ENCODE measurements at places on chromosomes 2 and 18.

GRCh38 chr2:230885463-230886130 is 20.9 kb downstream of the ITM2C start:
- DNase-seq: peak; percentile 83

GRCh38 chr18:77250501-77250925 is 865 bp downstream of the GALR1 start:
- DNase-seq: peak; percentile 23

DNA sequence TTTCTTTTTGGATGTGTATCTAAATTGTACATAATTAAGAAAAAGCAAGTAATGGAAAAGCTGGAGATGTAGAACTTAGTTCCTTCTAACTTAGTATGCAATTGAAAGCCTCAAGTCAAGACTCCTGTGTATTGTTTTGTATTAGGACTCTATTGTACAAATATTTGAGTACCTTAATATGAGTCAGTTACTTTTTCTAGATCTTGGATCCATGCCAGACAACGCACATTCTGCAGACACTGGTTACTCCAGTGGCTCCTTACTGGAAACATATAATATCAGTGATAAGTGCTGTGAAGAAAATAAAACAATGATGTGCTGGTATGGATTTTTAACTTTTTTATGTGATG is 1.5 kb downstream of the SLC39A10 start:
- peak; percentile 10 for DNase-seq

DNA sequence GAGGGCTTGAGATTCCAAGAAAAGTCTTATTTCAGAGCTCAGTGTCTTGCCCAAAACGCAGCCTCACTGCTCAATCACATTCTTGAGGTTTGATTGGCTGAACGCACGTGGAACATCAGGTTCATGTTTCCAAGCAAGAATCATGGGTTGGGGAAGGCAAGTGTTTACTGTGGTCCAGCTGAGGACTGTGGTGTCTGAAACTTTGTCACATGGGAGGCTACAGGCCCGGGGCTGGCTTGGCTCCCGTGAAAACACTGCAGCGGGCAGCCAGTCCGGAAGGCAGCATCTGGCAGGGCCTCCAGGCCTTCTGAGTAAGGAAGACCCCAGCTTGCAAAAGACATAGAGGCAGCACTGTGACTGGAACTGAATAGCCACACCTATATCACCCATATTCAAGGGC is 84.7 kb downstream of the POLR1A start:
- DNase-seq: no peak

GRCh38 chr2:152402780-152403759 is 68.1 kb downstream of the FMNL2 start:
- DNase-seq: no peak

DNA sequence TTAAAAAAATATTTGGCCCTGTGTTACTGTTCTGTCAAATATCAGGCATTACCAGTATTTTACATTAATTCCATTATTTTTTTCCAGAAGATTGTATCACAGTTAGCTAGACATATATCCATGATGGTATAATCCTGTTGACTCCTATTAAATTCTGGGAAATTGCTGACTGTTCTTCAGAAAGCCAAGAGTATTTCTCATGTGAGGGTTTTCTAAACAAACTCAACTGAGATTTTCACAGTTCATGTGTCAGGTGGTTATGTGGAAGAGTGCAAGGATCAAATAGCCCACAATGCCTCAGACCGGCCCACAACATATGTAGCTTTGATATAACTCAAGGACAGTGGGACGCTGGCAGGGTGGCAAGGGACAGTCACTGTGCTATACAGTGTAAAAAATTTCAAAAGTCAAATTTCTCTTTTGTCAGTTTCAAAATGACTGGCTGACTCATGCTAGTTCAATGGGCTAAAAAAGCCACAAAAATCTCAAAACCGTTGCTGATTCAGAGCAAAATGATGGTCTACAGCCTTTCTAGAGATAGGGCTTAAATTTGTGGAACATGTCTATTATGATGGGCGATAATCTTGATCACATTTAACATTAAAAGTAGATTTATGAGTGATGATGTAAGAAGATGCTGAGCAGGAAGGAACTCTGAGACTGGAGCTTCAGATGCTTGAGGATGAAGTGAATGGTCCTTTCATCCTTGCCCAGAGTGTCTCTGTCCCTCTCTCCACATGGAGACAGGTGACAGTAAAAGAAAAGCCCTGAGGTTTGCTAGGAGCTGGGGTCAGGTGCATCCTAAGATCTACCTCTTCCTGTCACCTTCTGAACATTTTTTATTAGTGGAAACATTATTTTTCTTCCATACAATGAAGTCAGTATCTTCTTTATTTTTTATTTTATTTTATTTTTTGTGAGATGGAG is 175.8 kb upstream of the PIEZO2 start:
- no peak for DNase-seq

DNA sequence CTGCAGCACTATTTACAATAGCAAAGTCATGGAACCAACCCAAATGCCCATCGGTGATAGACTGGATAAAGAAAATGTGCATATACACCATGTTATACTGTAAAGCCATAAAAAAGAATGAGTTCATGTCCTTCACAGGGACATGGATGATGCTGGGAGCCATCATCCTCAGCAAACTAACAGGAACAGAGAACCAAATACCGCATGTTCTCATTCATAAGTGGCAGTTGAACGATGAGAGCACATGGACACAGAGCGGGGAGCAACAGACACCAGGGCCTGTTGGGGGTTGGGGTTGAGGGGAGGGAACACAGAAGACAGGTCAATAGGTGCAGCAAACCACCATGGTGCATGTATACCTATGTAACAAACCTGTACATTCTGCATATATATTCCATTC is 33.5 kb downstream of the HNMT start:
- no peak for DNase-seq

DNA sequence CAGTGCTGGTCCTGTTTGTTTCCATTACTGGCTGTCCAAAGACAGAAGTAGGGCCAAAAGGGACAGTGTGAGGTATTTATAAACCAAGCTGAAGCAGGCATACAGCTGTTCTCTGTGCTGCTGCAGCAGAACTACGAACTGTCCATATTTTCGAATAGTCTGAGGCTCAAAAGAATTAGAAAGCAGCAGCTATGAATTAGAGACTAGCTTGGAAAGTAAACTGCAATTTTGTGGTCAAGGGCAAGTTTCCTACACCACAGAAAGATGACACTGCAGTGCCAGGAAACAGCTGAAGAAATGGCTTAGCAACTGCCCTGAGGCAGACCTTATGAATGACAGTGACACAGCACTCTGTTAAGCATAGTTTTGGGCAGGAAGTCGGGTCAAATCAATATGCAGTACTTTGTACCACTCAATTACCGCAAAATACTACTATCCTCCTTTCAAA is 125.3 kb downstream of the TMEM131 start:
- no peak for DNase-seq

DNA sequence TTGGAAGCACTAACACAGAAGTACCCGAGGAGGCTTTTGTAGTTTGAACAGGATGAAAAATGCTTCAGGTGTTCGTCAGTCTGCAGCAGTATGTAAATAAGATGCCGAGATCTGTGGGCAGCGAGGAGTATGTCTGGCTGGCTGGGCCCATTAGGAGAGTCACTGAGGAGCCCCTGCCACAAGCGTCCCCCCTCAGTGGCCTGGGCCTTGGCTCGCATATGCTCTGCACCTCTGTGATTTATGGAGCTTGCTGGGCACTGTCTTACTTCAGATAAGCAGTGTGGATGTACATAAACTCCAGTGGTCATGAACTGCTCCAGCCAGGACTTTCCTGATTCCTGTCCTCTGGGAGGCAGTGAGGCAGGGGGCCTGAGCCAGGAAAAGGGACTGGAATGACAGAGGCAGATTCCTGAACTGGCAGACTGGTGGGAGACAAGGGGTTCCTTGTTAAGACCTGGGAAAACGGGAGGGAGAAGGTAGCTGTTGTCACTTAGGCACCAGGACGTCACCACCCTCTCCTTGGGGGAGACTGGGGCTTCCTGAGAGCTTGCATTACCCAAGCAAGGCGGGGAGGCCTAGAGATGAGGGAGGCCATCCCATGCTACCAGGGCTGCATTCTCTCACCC is 46.0 kb downstream of the CELF4 start:
- DNase-seq: no peak

DNA sequence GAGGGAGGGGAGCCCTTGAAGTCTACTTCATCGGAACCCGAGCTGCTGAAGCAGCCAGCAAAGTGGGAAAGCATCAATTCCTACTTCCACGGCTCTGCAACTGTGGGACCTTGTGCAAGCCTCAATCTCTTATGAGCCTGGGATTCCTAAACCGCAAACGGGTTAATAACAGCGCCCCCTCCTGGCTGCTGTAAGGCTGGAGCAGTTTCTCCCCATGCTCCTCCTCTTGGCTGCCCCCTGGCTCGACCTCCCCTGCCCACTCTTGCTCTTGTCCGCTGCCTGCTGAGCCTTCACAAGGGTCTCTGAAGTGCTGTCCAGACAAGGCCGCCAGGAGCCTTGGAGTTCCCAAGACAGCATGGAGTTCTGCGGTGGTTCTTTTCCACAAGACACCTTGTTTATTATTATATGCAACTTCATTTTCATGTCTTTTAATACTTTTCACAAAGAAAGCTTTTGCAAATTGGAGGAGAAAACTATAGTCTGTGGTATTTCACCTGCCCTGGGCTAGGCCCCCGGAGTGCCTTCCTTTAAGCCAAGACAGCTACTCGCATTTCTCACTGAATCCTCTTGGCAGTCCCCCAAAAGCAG is 157.2 kb downstream of the DDX1 start:
- peak; percentile 70 for DNase-seq

- no peak for DNase-seq
Observed at GRCh38 chr2:231642631-231643494, 50.2 kb downstream of the TEX44 start.

- DNase-seq: no peak
Observed at GRCh38 chr18:57148263-57148662, 1.4 kb downstream of the BOD1L2 start.

GRCh38 chr2:88671786-88672427 is 19.6 kb upstream of the RPIA start:
- DNase-seq: peak; percentile 52

- peak; percentile 57 for DNase-seq
Observed at GRCh38 chr2:74515271-74515980, 1.2 kb downstream of the TLX2 start.

- DNase-seq: no peak
Observed at GRCh38 chr2:69099541-69099940, 86.6 kb downstream of the ANTXR1 start.

- DNase-seq: no peak
Observed at GRCh38 chr2:192645811-192646598, 451.3 kb upstream of the TMEFF2 start.

DNA sequence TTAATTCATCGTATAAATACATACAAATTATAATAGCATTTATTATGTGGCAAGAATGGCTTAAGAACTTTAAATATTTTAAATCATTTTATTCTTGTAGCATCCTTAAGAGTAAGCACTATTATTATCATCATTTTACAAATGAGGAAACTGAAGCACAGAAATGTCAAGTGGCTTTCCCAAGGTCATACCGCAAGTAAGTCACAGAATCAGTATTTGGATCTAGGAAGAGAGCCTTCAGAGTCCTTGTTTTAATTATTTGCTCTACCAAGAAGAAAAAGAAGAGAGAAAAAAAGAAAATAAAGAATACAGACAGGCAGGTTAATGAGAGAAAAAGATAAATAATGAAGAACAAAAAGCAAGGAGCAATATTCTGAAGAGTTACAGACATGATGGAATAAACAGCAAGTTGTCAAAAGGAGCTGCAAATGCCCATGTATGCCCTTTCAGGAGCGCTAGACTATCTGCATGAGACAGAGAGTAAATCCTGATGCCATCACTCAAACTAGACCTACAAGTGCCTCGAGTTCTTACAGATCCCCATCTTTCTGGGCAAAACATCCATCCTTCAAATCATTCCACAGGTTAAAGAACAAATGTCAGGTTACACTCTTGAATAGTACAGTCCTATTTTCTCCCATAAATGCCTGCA is 57.8 kb upstream of the ETAA1 start:
- DNase-seq: no peak

GRCh38 chr2:168825126-168825525 is 22.7 kb downstream of the NOSTRIN start:
- no peak for DNase-seq

- DNase-seq: no peak
Observed at GRCh38 chr2:168165397-168165796, 82.0 kb downstream of the STK39 start.

GRCh38 chr2:230048010-230048671 is 20.6 kb downstream of the SLC16A14 start:
- DNase-seq: no peak

DNA sequence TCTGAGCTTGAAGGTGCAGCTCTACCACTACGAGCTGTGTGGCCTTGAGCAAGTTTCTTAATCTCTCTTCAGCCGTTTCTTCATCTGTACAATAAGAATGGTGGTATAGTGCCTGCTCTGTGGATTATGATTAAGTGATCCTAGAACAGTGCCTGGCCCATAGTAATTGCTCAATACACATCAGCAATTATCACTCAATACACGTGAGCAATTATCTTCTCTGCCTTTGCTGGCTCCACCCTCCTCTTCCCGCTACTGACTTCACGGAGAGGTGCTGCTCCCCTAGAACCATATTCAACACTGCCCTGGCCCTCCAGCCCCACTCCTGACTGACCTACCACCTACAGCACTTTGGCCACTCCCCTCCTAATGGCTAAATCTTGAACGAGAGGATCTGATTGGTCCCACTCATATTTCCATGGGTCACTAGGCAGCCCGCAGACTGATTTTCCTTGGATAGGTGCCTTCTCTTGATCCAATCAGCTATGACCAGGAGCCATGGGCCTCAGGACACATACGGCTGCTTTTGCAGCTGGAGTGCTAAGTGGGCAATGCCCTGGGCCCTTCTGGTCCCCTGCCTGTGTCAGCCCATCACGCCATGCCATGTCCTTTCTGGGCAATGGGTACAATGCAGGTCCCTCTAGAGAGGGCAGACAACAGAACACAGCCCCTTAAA is 77.5 kb downstream of the STPG4 start:
- DNase-seq: no peak

- no peak for DNase-seq
Observed at GRCh38 chr2:195819276-195819675, 162.2 kb downstream of the SLC39A10 start.

- no peak for DNase-seq
Observed at GRCh38 chr2:83176539-83176938, 1282.5 kb downstream of the SUCLG1 start.

- DNase-seq: no peak
Observed at GRCh38 chr2:140392824-140393223, 1612.6 kb upstream of the NXPH2 start.

DNA sequence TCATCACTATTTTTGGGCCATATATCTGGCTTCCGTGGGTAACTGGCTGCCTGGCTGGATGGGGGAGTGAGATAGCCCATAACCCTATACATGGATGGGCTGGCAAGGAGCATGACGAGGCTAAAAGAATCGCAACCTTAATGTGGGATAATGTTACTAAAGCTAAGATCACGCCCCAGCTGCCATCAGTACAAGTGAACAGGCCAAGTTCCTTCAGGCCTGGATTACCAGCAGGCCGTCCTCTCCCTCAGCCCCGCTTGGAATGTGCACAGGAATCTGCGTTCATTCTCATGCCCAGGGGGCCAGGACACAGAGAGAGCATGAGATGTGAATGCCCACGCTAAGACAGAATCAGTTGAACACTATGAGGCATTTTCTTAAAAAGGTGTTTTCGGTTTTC is 34.7 kb downstream of the RMC1 start:
- DNase-seq: no peak
